ENCODE measurements at places on chromosomes 5 and 9.

DNA sequence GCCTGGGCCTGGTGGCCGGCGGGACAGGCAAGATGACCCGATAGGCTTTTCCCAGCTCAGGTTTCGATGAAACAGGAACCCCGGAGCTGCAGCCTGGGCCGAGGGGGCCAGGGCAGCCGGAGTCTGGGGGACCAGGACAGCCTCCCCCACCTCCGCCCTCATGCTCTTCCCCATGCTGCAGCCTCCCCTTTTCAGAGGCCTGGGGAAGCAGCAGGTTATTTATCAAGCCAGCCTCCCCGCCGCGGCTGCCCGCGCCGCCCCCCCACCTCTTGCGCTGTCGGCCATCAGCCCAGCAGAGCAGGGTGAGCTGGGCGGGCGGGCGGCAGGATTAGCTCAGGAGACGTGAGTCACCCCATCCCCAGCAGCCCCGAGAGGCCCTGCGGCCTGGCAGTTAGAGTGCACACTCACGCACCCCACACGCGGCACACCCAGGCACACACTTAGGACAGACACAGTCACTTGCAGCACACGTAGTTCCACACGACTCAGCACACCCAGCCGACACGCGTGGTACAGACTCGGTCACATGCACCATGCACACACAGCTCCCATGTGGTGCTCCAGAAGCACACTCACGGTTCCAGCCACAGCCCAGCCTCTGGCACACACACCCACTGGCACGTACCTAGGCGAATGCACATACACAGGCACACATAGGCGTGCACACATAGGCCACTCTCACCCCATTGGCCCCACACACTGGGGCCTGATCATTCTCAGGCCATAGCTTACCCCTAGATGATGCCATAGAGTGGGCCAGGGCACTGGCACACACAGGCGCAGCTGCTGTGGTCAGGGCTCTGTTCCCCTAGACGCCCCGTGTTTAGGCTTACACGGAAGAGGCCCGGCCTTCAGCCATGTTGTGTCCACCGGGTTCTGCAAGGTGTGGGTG, 13.0 kb downstream of the CXXC5 start:
- DNase-seq: peak; percentile 99

DNA sequence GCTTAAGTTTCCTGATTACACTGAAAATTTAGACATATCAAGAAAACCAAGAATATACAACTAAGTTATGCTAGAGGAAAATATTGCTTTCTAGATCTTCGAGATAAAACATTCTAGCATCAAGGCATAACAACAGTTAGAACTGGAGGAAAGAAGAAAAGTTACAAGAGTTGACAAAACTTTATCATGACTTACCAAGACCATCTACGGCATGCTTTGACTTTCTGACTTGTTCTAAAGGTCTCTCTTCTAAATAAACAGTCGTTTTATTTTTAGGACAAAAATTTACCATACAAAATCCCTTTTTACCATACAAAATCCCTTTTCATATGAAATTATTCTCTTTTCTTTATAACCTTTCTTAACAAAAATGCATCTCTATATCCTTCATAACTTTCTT, 1110.1 kb upstream of the CDH10 start:
- peak; percentile 32 for DNase-seq

GRCh38 chr5:125005266-125005665, 258.8 kb upstream of the ZNF608 start:
- DNase-seq: no peak

- peak; percentile 17 for DNase-seq
Measured at GRCh38 chr5:106376522-106376921, 1294.2 kb downstream of the EFNA5 start.
